ENCODE measurements at places on chromosomes 12 and 14.

DNA sequence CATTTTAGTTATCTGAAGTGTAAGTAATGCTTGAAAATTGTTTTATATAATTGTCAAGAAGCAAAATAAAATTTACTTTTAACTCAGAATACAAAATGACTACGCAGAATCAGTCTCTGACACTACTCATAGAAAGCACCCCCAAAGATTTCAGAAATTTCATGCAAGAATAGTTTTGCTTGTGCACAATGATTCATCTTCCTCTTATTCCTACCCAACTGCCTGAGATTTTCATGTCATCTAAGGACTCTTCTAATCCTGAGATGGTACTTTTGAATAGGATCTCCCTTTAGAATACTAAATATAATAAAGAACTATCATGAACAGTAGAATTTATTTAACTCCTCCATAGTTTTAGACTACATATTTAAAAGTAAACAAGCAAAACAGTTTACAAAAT, 485.3 kb upstream of the MGAT4C start:
- DNase-seq: no peak

GRCh38 chr12:16553457-16553856, 52.5 kb downstream of the LMO3 start:
- DNase-seq: no peak

DNA sequence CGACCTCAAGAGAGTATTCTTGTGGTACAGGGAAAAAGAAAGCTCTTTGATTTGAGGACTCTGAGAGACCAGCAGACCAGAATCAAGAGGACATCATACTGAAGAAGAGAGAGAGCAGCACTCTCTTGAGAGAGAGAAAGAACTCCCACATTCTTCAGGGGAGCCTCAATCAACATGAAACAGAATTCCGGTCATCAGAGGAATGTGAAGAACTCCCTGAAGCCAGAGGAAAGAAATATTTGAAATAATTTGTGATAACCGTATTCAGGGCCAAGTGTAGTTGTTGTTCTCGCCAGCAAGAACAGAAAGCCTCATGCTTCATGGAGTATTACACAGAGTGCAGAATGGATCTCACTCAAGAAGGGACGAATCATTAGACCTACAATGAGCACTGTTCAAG, 363.8 kb upstream of the TMEM132C start:
- DNase-seq: no peak

- DNase-seq: no peak
Observed at GRCh38 chr14:58439476-58439875, 12.0 kb downstream of the KIAA0586 start.

GRCh38 chr12:124545508-124546418, 21.6 kb downstream of the NCOR2 start:
- no peak for DNase-seq

GRCh38 chr14:96507723-96508122, 5.5 kb downstream of the PAPOLA start:
- no peak for DNase-seq

DNA sequence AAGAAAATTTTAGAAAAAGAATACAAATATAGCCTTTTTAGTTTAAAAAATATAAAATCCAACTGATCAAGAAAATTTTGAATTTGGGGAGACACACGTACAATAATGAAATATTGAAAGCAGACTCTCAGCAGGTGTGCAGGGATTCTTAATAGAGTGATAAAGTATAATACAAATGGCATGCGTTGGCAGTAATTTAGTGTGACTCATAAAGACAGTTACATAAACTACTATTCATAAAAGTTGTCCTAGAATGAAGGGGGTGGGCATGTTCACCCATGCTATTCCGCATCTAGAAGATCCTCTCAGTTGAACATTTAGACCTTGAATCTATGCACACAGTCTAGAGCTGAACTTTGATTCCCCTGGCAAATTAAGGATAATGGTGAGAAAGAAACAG, 200.4 kb upstream of the AVPR1A start:
- no peak for DNase-seq

DNA sequence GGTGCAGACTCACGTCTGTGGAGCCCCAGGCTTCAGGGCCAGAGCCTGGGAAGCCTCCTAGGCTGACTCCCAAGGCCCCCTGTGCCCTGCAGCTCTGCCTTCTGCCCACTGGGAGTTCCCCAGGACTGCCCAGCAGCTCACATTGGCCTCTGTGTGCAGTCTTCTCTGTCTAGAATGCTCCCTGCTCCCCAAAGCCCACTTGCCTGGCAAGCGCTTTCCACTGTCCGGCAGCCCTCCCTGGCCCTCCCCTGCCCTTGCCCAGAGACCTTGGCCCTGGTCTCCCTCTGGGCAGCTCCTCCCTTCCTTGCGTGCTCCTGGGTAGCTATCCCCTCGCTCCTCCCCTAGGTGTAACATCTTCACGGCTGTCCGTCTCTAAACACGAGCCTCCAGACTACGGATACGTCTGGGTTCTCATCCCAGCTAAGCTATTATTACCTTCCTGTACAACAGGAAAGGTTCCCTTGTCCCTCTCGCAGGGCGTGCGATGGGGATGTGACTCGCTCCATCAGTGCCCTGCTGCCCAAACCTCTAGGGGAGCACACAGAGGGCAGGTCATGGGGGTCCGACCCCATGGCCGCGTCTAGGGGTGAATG, 325.5 kb upstream of the RTL1 start:
- no peak for DNase-seq

DNA sequence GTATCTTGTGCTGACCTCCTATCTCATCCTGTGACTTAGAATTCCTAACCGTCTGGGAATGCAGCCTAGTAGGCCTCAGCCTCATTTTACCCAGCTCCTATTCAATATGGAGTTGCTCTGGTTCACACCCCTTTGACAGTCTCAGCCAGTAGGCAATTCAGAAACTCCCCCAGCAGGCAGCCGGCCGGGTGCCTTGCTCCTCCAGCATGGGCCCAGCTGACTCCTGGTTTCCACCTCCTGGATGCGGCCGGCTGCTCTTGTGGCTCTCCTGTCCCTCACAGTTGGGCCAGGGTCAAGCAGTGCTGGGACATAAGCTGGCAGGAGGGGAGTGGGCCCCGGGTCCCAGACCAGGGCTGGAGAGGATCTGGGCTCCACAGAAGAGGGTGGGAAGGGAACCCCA, 58.2 kb downstream of the LRRC74A start:
- DNase-seq: no peak

GRCh38 chr12:94813314-94813713, 163.0 kb upstream of the TMCC3 start:
- DNase-seq: no peak

- DNase-seq: no peak
Observed at GRCh38 chr14:66046591-66046990, 439.6 kb upstream of the CCDC196 start.

DNA sequence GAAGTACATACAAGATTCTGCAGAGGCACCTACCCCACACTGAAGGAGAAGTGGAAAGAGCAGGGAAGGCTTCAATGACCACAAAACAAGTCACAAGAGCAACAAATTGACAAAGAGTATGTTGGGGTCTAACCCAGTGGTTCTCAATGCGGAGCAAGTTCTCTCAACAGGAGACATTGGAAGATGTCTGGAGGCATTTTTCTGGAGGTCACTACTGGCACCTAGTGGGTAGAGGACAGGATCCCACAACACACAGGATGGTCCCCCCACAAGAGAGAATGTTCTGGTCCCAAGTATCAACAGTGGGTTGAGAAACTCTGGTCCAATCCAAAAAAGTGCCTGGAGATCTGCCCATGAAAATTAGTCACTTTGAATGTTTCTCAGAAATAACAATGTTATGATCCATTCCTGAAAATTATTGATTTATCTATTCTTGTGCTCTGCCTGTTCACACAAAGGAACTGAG, 3.4 kb downstream of the SSH1 start:
- DNase-seq: peak; percentile 45

GRCh38 chr12:107415834-107416233, 269.8 kb upstream of the PWP1 start:
- DNase-seq: no peak

DNA sequence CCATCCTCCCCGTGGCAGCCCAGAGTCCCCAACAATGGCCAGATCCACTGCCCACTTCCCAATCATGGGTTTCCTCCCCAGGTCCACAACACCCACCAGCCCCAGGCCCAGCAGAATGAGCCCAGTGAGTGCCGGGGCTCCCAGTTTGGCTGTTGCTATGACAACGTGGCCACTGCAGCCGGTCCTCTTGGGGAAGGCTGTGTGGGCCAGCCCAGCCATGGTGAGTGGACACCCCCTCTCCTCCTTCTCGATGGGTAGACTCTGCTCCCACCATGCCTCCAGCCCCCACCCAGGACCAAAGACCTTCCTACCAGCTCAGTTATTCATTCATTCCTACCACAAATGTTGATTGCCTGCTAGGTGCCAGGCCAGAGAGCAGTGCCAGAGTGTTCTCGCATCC, 23.8 kb downstream of the PAPLN start:
- no peak for DNase-seq

- DNase-seq: peak; percentile 10
Observed at GRCh38 chr12:31363416-31363809, 37.5 kb upstream of the SINHCAF start.

GRCh38 chr12:57875753-57876547, 29.4 kb upstream of the CTDSP2 start:
- DNase-seq: no peak

GRCh38 chr14:102717276-102717675, 60.0 kb upstream of the TRAF3 start:
- peak; percentile 90 for DNase-seq

DNA sequence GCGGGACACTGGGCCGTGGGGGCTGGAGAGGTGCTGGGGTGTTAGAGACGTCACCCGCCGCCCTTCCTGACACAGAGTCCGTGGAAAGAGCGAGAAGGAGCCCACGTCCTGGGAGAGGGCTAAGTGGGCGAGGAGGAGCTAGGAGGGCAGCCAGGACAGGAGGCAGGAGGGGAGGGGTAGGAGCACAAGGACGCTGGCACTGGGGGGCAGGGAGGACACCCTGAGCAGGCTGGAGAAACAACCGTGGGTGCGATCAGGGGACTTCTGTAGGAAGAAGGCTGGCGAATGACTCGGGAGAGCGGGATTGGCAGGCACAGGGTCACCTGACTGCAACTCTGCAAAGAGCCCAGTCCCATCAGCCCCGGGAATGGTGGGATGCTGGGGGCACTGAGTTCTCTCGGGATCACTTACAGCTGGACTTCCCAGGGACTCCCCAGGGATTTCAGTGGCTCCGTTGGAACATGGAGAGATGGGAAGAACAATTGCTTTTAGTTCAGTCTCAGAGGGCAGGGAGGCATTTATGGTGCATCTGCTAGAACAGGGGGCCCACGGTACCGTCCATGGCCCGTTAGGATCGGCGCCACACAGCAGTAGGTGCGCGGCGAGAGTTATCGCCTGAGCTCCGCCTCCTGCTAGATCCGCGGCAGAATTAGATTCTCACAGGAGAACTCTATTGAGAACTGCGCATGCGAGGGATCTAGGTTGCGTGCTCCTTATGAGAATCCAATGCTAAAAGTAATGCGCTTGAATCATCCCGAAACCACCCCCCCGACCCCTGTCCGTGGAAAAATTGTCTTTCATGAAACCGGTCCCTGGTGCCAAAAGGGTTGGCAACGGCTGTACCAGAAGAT, 24.3 kb downstream of the UBR7 start:
- no peak for DNase-seq

GRCh38 chr14:54722791-54723432, 156.0 kb downstream of the SAMD4A start:
- peak; percentile 45 for DNase-seq

- DNase-seq: no peak
Observed at GRCh38 chr12:108620236-108620879, 13.3 kb downstream of the SELPLG start.

DNA sequence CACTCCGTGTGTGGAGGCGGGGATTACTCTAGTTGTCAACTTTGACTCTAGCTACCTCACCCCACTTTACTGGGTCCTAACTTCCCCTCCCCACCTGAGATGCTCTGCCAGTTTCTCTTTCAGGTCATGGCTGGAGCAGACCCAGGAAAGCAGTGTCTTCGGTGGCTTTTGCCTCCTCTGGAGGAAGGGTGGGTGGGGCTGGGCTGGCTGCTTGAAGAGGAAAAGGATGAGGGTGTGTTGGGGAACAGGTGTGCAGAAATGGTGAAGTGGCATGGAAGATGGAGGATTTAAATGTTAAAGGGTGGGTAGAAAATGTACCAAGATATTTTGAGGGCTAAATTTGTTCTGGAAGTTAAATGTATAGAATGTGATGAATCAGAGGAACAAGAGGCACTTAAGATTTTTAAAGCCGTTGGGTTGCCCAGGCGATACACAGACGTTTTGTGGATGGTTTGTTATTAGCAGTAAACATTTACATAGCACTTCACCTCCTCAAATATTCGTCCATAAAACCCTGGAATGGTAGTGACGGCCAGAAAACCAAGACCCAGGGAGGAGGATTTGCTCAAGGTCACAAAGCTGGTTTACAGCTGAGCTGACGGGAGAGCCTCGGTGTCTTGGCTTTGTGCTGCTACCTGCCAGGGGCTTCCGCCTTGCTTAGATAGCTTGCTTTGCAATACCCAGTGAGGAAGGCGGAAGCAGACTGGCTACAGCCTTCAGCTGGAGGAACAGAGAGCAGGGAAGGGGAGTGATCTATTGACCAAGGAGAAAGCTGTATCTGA, 72.2 kb upstream of the PRMT8 start:
- DNase-seq: no peak

Data from hematopoietic multipotent progenitor cell treated with erythropoietin and hydrocortisone succinate and interleukin-3 and kit ligand, for 8 days (in vitro differentiated cells).